T-helper 2 cell treated with Interferon-gamma antibody and Interleukin-4, amounts not matched to agents 100 ng/mL and 5 ng/mL, for 36 hours (primary cell): ENCODE measurements at places on chromosomes 4 and X. TPM values are rescaled to one million over a fixed set of nuclear protein-coding genes. Genes with fewer than 3 reads are reported as not detected.

Gene HTRA3
- not detected in 2 replicates for total RNA-seq

Gene UNC5C
- not detected in 2 replicates for total RNA-seq

Gene CFI
- 0.09 TPM in 1 of 2 replicates, not detected in the other for total RNA-seq

Gene CENPVL2
- total RNA-seq, result not detected in 2 replicates

Gene TMPRSS11F
- total RNA-seq, result not detected in 2 replicates

Gene CDKL2
- 0.34 and 0.75 TPM in 2 replicates for total RNA-seq

Gene GIMD1
- total RNA-seq, result not detected in 2 replicates

Gene FSTL5
- total RNA-seq, result not detected in 2 replicates

Gene PAGE4
- total RNA-seq, result not detected in 2 replicates

Gene PRR32
- total RNA-seq, result not detected in 2 replicates

Gene REELD1
- 0.09 TPM in 1 of 2 replicates, not detected in the other for total RNA-seq

Gene NUP54
- 53.2 and 59.2 TPM in 2 replicates for total RNA-seq

Gene DGKQ
- total RNA-seq, result 16.0 and 16.6 TPM in 2 replicates

Gene NUP62CL
- 1.0 and 1.5 TPM in 2 replicates for total RNA-seq

Gene FGFR3
- 0.30 and 0.91 TPM in 2 replicates for total RNA-seq
